ENCODE measurements at places on chromosomes 12 and 14.

GRCh38 chr12:127205781-127206555, 1061.0 kb upstream of the TMEM132C start:
- no peak for DNase-seq

GRCh38 chr14:26026384-26026783, 571.4 kb downstream of the NOVA1 start:
- DNase-seq, result no peak

GRCh38 chr12:109264943-109265650, 44.0 kb downstream of the FOXN4 start:
- DNase-seq, result no peak

DNA sequence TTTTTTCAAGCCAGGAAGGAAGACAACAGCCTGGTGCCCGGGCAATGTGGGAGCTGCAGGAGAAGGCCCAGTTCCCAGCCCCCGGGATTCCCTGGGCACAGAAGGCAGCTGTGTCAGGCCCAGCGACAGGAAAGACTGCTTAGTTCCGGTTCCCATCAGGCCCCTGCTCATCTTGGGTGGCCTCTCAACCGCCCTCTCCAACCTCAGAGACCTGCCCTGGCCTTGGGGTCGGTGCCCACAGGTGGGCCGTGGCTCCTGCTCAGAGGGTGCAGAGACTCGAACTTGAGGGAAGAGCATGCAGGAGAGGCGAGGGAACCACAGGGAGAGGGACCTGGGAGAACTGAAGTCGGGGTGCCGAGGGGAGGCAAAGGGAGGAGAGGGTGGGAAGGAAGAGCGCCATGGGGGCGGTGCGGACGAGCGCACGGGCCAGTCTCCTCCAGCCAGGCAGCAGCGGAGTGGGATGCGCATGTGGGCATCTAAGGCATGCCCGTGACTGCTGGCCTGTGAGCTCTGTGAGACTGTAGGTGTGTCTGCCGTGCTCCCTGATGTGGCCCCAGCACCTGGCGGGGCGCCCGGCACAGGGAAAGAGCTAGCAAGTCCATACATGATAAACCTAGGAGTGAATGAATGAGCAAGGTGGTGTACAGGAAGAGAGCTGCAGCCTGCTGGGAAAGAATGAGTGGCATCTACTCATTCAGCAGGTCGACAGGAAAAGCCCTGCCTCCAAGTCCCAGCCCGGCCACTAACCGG, 42.7 kb downstream of the SSH1 start:
- DNase-seq, result no peak

- DNase-seq, result peak; percentile 62
Measured at GRCh38 chr14:92677087-92677668, 71.2 kb downstream of the LGMN start.

GRCh38 chr12:7144414-7145120, 14.4 kb downstream of the CLSTN3 start:
- DNase-seq, result peak; percentile 32

DNA sequence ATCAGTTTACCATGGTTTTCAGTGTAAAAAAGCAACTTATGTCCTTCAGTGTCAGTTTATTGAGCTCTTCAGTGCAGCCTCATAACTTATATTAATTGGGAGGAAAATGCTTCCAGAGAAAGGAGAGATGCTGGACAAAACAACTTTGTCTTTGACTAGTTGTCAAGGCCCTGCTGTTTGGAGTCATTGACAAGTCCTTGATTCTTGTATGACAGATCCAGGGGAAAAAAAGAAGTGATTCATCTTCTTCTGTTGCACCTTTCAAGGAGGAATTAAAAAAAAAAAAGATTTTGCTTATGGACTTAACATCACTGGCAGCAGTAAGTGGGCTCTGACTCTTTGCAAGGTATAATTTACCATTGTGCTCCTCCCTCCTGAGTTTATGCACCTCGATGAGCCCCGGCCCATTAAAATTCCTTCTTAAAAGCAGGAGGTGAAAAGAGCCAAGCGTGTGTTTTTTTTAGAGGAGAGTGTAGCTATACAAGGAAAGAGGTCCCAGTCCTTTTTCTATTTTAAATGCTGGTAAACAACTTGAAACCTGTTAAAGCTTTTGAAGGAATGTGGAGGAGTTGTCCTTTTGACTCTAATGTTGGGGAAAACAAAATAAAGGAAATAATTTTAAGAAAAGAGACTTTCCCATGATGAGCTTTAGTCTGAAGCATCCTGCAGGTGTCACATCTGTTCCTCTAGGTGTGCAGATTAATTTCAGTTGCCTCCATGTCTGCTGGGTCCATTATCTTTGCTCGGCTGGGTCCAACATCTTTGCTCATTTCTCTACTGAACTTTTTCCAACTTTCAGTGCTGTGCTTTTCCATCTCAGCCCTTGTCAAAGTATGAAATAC, 431.6 kb downstream of the RAD51B start:
- DNase-seq, result no peak
